ENCODE measurements at places on chromosomes 2 and 18.

DNA sequence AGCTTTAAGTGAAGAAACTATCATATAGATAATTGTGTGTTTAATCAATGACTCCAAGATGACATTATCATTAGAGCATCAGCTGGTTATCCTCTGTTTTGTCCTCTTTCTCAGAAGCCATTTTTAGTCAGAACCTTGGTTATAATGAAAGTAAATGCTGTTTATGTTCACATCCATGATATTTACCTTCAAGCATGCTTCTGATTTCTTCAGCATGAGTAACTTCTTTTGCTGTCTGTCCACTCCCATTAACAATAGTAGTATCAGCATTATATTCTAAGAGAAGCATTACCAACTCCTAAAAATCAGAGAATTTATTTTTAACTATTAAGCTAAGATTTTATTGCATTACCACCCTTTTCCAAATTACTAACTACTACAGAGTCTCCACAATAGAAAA is 56.3 kb downstream of the OSBPL1A start:
- DNase-seq = no peak

DNA sequence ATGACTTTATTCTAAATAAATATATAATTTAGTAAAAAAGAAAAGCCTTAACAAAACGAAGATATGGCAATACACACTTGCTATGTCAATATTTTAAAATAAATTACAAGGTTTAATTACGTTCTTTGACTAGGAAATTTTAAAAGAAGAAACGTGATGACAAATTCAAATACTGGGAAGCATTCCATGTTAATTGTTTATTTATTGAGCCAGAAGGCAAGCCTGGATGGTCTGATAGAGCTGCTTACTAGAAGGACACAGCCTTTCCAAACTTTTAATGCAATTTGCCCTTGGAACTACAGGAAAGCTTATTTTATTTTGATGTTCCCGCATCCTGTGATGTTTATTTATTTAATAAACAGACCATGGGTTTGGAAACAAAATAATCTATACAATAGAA is 33.4 kb upstream of the DSEL start:
- no peak for DNase-seq

DNA sequence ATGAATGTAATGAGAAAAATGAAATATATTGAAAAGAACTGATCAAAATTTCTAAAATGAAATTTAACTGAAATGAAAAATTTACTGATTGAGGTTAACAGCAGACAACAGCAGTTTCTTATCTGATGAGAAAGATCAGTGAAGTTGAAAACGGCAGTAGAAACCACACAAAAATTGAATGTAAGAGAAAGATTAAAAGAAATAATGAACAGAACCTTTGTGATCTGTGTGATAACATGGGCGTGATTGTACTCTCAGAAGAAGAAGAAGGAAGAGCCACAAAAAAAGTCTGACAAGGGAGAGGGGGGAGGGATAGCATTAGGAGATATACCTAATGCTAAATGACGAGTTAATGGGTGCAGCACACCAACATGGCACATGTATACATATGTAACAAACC is 45.2 kb downstream of the FAM117B start:
- DNase-seq = no peak

GRCh38 chr18:11872479-11873136 is 21.4 kb downstream of the CHMP1B start:
- DNase-seq = no peak

DNA sequence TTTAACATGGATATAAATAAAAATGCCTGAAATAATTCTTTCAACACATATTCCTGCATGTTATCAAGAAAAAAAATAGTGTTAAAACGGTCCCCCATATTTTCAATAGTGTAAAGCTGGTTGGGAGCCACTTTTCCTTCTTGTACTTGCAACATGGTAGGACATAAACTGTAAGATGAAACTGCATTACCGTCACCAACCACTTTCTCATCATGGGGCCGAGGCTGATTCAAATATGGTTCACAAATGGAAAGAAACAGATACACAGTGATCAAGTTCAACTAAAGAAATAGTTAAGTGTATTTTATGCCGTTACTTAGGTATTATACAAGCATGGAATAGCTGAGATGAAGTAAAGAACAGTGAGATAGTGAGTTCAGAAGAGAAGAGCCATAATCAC is 360.7 kb downstream of the ZEB2 start:
- no peak for DNase-seq

All from kidney (tissue), 22 donors.